Right ventricle myocardium inferior (tissue), 1 donor: ENCODE measurements at places on chromosomes 7 and 10. TPM values are rescaled to one million over a fixed set of nuclear protein-coding genes. Genes with fewer than 3 reads are reported as not detected.

GRCh38 chr7:140867467-140868462 lies 57.0 kb downstream of the BRAF start:
- no peak for DNase-seq

- no peak for DNase-seq
Measured at GRCh38 chr7:121109145-121109544, 120.6 kb downstream of the CPED1 start.

DNA sequence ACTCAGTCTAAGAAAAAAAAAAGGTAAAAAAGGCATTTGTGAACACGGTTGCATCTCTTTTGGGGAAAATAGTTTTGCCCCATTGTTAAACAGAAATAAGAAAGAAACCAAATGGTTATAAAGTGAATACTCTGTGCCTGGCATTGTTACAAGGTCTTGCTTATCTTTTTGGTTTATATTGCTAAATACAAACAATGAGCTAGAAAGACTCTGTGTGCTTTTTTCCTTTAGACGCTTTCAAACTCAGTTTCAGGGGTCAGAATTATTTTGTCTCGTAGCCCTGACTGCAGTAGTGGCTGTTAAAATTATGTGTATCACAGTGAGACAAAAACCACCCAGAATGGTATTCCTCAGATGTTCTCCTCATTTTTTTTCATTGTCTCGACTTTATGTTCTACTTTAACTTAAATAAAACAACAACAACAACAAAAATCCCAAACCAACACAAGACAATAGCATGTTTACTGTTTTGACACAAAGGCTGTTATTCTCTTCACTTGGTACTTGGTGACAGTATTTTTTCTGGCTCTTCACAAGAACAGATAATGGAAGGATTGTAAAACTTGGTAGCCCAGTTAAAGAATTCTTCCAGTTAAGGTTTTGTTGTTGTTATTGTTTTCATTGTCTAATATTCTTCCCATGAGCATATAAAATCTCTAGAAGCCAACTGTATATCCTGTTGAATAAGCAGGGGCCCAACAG lies 190.1 kb downstream of the PLXDC2 start:
- DNase-seq, result no peak

DNA sequence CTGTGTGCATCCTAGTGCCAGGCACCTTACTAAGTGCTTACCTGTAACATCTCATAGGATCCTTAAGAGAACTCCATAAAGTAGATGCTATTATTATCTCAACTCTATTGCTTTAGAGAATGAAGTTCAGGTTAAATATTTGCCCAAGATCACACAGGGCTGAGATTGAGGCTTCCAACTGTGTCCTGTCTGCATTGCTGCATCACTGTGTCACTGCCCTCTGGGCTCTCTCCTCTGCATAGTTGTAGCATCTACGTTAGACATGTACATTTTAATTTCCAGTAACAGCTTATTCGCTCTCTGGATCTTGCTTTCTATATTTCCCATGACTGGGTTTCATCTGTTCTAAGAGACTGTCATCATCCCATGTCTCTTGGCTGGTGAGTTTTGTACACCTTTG lies 63.6 kb upstream of the FZD8 start:
- no peak for DNase-seq

The GNAI1 gene
- total RNA-seq, result 12.4 TPM

DNA sequence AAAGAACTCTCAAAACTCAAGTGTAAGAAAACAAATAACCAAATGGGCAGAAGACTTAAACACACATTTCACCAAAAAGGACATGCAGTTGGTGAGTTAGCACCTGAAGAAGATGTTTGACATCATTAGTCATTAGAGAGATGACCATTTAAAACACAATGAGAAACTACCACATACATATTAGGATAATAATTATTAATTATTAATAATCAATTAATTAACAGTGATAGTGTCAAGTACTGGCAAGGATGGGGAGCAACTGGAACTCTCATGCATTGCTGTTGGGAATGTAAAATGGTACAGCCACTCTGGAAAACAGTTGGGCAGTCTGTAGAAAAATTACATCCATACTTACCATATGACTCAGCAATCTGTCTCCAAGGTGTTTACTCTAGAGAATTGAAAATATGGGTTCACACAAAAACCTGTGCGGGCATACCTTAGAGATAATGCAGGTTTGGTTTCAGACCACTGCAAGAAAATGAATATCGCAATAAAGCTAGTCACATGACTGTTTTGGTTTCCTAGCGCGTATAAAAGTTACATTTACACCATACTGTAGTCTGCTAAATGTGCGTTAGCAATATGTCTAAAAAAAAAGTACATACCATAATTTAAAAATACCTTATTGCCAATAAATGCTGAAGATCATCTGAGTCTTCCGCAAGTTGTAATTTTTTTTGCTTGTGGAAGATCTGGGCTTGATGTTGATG lies 30.3 kb downstream of the ARID5B start:
- DNase-seq, result no peak

- DNase-seq, result no peak
Measured at GRCh38 chr10:89900554-89900953, 199.2 kb downstream of the KIF20B start.

DNA sequence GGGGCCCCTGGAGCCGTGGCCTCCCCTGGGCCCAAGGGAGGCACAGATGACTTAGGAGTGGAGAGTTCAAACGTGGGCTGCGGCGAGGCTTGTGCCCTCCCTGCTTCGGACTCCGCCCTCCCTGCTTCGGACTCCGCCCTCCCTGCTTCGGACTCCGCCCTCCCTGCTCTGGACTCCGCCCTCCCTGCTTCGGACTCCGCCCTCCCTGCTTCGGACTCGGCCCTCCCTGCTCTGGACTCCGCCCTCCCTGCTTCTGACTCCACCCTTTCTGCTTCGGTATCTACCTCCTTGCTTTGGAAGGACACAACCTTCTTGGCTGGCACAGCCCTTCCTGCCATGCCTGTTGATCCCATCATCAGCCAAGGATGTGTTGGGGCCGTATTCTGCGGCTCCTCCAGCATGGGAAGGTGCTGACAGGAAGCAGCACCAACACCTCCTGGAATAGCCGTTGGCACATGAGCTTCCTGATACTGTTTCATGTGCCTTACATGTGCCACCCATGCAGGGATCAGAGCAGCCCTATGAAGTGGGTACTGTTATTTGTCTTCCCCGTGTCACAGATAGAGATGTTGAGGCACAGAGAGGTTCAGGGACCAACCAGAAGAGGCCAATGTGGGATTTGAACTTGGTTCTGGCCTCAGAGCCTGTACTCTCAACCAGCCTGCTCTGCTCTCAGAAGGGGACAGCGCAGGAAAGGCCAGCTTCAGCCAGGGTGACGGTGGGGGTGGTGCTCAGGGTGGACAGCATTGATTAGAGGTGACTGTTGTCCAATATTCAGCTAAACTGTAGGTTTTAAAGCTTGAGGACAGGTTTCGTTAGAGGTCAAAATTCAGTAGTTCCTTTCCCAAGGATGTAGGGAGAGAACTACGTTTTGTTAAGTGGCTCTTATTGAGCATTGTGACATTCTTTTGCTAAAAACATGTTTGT lies 114.5 kb downstream of the NKX6-2 start:
- no peak for DNase-seq

GRCh38 chr7:132516042-132516840 lies 60.0 kb downstream of the PLXNA4 start:
- DNase-seq, result no peak

DNA sequence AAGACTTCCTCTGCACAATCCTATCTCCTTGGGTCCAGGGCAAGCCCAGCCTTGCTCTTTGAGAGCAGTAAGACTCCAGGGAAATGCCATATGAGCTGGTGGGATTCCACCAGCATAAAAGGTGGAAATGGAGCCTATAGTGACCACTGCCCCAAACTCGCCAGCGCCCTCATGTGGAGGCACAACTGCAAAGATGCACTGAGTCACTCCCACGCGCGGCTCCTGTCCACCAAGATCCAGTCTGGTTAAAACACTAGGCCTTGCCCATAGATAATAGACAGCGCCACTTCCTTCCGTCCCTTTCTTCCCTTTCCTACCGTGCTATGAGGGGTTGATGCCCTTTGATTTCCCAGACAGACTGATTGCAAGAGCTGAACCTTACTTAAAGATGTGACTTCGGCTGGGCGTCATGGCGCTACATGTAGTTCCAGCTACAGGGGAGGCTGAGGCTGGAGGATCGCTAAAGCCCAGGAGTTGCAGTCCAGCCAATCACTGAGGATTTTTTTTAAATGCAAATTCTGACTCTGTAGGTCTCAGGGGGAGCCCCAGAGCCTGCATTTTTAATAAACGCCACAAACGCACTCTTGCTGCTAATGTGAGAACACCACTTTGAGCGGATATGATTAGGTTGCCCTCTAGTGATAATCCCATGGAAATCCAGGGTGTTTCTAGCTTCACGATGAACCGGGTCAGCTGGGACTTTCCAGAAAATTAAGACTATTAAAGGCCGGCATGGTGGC lies 136.5 kb downstream of the EPC1 start:
- DNase-seq, result no peak

- no peak for DNase-seq
Measured at GRCh38 chr7:97298561-97298960, 181.1 kb downstream of the SDHAF3 start.

- no peak for DNase-seq
Measured at GRCh38 chr7:78444267-78444666, 645.7 kb downstream of the PHTF2 start.

The KCNH2 gene
- total RNA-seq, result 97.3 TPM

The UTF1 gene
- total RNA-seq, result not detected

DNA sequence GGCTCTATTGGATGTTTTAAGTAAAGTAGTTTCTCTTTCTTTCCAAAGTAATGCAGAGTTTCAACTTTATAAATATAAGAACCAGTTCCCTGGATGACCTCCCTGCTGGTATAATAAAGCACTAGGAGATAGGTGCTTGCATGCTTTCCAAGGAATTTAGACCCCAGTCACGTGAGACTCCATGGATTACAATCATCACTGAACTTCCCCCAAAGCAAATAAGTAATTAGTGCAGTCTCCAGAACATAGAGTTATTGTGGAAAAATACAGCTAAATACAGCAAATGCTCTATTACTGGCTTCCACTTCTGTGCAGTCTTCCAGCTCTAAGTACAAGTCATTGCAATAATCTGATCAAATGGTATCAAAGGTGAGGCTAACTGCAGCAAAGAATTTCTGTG lies 220.2 kb upstream of the STEAP1 start:
- no peak for DNase-seq

The C10orf53 gene
- total RNA-seq, result not detected

GRCh38 chr10:89163265-89163995 lies 43.7 kb downstream of the CH25H start:
- DNase-seq, result no peak

The ATG9B gene
- total RNA-seq, result not detected

The ZNF316 gene
- total RNA-seq, result 16.5 TPM

- DNase-seq, result no peak
Measured at GRCh38 chr10:116710076-116710475, 32.3 kb downstream of the HSPA12A start.

DNA sequence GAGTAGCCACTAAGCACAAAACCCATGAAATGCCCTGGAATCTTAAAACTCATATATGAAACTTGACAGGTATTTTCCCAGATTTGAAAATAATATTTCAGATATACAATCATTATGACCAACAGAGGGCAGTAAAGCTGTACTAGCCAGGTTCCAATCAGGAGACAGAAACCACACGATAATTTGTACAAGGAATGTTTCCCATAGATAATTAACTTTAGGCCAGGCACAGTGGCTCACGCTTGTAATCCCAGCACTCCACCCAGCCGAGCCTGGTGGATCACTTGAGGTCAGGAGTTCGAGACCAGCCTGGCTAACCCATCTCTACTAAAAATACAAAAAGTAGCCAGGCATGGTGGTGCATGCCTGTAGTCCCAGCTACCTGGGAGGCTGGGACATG lies 31.0 kb upstream of the NUB1 start:
- no peak for DNase-seq

The SPDYE5 gene
- not detected for total RNA-seq

GRCh38 chr7:42511027-42511426 lies 274.0 kb upstream of the GLI3 start:
- no peak for DNase-seq

DNA sequence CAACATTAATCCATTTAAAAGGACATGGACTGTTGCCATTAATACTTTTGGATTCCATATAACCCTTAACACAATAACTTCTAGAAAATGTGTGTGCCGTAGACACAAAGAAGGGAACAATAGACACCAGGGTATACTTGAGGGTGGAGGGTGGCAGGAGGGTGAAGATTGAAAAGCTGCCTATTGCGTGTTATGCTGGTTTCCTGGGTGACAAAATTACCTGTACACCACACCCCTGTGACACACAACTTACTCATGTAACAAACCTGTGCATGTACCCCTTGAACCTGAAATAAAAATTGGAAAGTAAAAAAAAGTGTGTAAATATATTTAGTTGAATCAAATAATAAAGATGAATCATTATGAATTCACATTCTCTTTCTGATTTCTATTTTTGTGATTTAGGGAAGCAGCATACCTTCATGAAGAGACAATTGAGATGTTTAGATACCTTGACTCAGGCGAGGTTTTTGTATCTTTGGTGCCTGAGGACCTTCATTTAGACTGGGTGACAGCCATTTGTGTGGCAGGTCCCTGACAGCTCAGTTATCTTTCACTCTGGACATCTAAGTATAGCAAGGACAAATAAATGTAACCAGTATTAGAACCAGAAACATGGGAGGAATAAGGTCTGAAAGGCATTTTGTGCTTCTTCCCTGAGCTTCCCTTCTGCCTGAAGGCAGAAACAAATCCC lies 28.7 kb downstream of the GIMAP8 start:
- no peak for DNase-seq
